ENCODE measurements at places on chromosomes 2 and 18.

GRCh38 chr2:127665267-127665893 lies 9.9 kb downstream of the LIMS2 start:
- DNase-seq = no peak

DNA sequence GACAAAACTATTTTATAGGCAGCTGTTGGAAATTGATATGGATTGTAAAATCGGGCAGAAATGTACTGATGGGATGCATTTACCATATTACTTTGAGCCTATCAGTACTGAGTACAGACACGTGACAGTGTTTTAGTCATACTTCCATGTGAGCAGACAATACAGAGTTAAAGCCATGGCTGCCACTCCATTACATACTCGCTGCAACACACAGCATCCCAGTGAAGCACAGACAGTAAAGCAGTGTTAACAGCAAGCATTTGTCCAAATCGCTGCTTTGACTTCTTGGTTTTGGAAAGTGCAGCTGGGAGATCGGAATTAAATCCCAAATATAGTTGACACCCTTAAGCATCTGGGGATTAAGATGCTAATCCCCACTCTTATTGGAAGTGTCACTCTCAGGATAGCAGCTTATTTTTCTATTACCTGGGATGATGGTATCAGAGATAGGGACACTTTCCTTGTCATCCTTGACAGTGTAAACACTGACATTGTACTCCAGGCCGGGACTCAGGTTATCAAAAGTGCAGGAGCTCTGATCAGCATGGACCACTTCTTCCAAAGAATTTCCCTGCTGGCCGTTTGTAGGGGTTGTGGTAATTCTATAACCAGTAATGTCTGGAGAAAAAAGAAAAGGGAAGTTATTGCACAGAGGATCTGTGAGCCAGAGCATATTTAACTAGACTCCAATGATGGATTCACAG lies 41.6 kb downstream of the FN1 start:
- no peak for DNase-seq

DNA sequence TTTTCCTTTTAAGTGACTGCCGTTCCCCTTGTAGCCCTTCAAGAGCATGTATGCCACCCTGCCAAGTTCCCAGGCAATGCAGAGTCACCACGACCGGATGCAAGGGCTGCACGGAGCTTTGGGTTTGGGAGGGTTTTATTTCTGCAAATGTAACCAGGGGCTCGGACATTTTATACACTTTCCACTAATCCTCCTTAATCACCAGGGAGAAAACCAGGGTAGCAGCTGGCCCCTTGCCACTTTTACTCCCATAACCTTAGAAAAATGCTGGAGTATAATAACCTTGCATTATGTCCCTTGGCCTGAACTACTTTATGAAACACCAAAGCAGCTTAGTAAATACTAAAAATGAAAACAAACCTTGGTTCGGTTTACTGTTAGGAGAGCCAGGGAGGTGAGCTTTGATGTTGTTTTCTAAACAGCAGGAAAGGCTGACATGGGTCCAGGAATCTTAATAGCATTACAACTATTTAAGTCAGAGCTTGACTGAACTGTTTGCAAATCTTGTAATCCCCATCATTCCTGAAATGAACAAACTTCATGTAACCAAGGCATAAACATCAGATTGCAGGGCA lies 152.8 kb upstream of the RIOK3 start:
- no peak for DNase-seq

DNA sequence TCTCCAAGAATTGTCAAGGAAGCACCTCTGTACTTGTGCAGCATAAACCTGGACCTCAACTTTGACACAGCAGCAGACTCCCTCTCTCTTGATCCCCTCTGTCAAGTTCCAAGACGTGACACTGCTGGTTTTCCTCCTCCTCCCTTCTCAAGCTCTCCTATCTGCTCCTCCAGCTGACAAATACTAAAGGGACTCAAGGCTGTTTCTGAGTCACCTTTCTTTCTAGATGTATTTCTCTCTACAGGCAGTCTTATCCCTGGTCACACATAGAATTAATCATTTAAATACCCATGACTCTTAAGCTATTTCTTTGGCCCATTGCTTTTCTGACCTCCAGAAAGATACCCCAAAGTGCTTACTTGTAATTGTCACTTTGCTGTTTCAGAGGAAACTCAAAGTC lies 53.5 kb downstream of the SEPTIN10 start:
- DNase-seq = no peak

GRCh38 chr2:197311421-197312033 lies 947 bp upstream of the ANKRD44 start:
- no peak for DNase-seq

DNA sequence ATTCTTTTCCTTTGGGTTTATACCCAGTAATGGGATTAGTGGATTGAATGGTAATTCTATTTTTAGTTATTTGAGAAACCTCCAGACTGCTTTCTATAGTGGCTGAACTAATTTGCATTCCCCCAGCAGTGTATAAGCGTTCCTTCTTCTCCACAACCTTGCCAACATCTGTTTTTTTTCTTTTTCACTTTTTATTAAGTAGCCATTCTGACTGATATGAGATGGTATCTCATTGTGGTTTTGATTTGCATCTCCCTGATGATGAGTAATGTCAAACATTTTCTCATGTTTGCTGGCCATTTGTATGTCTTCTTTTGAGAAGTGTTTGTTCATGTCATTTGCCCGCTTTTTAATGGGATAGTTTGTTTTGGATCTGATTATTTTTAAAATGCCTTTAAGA lies 64.1 kb upstream of the MEIS1 start:
- DNase-seq = no peak

GRCh38 chr2:189204322-189204941 lies 24.9 kb upstream of the COL5A2 start:
- no peak for DNase-seq

GRCh38 chr2:60873381-60873780 lies 8.0 kb upstream of the REL start:
- no peak for DNase-seq

DNA sequence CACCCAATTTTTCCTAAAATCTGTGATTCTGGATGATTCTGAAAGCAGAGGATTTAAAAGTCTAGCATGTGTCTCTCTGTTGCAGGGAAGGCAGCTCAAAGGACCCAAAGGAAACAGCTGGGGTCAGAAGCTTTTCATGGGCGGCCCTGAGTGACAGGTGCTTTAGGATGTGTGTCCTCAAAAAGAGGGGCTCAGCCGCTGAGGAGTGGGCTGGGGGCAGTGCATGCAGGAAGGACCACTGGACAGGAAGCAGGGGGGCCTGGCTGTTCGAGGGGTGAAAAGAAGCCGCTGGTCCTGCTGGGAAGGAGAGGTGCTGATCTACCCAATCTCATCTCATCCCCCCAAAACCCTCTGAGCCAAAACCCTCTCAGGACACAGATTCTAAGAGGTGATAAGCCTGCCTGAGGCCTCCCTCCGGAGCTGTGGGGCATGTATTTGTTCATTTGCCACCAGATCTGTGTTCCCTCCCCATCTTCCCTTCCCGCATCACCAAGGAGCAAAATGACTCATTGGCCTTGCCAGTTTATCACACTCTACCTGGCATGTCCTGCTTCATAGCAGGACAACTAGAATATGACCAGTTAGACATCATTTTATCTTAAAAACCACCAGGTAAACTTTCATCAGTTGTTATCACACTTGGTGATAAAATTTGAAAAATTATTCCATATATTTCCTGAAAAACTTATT lies 98.8 kb upstream of the MGAT4A start:
- DNase-seq = no peak

DNA sequence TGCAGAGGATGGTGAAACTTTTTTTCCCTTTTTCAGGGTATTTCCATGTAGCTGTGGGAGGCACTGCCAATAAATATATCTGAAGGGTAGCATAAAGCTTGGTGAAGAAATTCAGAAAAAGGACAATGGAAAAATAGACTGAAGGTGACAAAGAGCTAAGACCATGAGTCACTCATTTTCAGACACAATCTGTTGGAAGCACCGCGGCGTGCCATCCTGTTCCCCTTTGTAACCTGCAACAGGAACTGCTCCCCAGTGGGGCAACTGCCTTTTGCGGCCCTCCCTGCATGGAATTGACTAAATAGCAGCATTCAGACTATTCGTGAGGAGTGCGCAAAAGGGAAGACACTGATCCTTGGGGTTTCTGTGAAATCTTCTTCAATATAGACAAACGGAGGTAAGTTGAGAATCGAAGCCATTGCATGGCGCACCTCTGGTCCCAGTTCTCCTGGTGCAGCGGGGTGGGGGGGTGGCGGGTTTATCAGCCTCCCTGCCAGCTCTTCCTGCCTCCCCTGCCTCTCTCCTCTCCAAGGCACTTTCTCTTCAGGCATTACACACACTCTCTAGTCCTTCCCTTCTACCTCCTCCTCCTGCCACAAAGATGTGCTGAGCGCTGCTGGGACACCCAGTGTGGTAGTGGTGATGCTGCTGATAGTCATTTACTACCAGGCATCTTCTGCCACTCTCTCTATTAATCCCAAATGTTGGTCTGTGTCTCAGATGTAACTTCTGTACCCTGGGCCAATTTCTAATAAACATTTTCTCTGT lies 126.2 kb upstream of the TMEM200C start:
- DNase-seq = no peak

- no peak for DNase-seq
Measured at GRCh38 chr2:19349911-19350677, 8.3 kb downstream of the OSR1 start.

DNA sequence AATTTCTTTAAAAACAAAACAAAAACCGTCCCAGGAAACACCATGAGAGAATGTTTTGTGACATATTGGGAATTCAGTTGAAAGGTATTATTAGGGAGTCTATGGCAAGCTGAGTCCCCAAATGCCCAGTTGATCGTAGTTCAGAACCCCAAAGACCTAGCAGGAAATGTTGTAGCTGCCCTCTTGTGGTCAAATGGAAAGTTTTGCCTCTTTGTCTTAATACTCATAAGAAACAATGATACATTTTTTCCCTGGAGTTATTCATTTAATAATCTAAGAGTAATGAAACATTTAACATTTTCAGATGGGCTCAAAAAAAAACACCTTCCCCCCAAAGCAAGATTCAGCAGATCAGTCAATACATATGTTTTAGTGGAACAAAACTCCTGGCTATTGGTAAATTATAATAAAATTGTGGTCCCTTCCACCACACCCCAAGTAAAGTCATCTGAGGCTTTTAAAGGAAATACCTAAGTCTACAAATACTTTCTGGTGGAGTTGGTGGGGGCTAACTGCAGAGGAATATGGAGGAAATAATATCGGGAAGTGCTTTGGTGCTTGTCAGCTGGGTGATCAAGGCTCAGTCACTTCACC lies 37.8 kb upstream of the EFEMP1 start:
- no peak for DNase-seq

DNA sequence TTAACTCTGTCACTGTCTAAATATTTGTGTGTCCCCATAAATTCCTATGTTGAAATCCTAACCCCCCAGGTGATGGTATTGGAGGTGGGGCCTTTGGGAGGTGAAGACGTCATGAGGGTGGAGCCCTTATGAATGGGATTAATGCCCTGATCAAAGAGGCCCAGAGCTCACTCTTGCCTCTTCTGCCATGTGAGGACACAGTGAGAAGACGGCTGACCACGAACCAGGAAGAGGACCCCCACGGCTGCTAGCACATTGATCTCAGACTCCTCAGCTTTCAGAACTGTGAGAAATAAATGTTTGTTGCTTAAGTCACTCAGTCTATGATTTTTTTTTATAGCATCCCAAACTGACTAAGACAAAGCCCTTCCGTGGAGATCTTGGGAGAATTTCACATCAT lies 71.2 kb downstream of the BCL2L11 start:
- no peak for DNase-seq

DNA sequence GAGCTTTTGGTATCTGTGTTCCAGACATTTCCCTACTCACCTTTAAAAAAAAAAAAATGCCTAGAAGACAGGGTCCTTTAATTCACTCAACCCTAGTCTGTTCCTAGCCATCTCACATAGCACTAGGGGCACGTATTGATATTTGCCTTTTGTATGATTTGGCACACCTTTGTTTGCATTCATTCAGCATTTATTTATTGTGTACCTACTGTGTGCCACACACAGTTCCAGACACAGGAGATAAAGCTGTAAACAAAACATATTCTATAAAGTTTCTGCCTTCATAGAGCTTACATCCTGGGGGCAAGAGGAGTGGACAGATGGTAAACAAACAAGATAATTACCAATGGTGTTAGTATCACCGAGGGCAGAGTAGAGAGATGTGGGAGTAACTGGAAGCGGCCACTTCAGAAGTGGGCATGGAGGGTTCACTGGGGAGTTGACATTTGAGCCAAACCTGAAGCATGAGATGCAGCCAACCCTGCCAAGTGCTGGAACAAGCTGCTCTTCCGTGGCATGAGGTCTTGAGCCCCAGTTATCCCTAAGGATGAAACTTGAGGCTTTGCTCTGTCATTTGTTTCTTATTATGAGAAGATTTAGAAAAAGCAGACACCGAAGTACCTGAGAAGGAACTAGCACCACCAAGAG lies 18.2 kb downstream of the MAPRE2 start:
- no peak for DNase-seq

DNA sequence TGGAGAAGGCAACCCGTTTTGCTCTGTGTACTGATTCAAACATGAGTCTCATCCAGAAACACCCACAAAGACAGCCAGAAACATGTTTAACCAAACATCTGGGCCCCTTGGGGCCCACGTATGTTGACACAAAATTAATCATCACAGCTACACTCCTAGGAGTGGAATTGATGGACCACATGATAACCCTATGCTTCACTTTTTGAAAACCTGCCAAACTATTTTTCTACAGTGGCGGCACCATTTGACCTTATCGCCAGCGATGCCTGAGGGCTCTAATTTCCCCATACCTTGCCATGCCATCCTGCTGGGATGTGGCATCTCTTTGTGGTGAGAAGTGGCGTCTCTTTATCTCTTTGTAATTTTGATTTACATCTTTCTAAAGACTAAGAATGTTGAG lies 38.5 kb downstream of the PSMG2 start:
- DNase-seq = no peak

- DNase-seq = no peak
Measured at GRCh38 chr18:37107748-37108522, 279.0 kb downstream of the KIAA1328 start.

DNA sequence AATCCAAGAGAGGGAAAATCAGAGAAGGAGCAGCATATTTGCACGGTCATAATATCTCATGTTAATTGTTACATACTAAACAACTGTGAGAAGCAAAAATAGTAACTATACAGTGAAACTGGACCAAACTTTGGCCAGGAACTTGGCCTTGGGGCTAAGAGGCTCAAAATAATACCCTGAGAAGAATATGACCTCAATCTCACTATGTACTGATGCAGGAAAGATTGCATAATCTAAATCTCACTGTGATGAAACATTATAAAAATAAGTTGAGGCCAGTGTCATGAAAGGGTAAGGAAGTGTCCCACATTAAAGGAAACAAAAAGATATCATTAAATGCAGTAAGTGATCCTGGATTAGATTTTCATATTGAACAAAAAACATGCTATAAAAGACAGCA lies 36.5 kb downstream of the ZRANB3 start:
- DNase-seq = no peak

- no peak for DNase-seq
Measured at GRCh38 chr2:147386284-147386683, 458.5 kb upstream of the ACVR2A start.

Measured in cerebellar nuclear complex (tissue), 1 donor.